CD4-positive, alpha-beta T cell treated with Interferon alpha-2 for 1 hour (primary cell): ENCODE measurements at places on chromosomes 3 and 15.

- DNase-seq = no peak
Observed at GRCh38 chr15:36756707-36757106, 177.3 kb downstream of the CDIN1 start.

- peak; percentile 16 for DNase-seq
Observed at GRCh38 chr3:51099794-51100535, 285.1 kb upstream of the MANF start.

DNA sequence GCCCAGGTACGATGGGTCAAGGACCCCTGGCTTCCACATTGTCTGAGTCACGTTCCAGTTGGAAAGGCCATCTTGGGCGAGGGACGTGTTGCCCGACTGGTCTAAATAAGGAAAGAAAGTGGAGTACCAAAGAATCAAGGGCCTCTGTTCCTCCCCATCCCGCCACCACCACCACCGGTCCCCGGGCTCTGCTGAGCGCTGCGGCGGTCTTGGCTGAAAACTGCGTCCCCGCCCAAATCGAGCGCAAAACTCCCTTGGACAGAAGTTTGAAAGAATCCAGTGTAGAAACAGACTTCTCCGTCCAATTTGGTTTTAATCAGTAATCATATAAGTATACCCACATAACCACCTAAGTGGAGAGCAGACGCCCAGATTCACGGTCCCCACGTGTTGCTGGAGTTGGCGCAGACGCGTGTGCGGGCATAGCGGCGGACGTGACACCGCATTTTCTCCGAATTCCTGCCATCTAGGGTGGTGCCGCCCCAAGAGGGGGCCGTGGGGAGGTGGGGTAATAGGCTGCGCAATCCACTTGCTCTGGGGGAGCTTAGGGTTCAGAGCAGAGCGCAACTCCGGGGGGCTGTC is 243.8 kb upstream of the TOPAZ1 start:
- no peak for DNase-seq

DNA sequence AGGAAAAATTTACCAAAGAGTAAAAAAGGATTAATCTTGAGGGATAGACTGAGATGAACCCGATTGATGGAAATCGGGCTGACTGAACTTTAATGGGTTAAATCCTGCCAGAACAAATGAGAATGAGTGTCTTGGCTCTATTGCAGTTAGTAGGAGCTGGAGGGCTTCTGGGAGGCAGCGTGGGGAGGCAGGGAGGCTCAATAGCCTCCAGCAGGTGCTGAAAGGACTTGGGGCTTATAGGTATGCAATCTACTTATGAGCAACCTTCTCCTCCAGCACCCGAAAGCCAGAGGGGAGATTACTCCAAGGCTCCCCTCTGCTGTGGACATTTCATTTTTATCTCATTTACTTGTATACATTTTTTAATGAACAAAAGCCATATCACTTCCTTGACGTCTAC is 1.0 kb upstream of the CRYBG3 start:
- DNase-seq = peak; percentile 6
